ENCODE measurements at places on chromosomes 12 and 14.

DNA sequence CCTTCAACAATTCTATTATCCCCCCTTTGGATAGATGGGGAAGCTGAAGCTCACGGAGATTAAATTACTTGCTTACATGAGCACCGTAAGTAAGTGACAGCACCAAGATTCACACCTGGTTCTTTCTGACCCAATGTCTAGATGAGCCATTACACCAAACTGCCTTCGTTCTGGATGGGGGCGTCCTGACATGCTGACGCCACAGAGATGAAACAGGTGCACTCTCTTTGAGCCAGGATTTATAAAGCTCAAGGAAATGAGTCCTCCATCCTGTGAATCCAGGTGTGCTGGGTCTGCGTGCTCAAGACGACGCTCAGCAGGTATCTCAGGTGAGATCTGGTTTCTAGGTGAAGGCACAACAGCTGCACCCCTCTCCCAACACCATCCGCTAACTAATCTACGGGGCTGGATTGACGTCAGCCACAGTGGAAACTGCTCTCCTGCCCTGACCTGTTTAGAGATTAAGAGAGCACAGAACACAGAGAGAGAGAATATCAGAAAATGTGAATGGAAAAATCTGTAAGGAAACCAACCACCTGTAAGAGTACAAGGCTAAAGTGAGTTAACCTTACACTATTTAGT lies 61.6 kb downstream of the KSR2 start:
- no peak for DNase-seq

DNA sequence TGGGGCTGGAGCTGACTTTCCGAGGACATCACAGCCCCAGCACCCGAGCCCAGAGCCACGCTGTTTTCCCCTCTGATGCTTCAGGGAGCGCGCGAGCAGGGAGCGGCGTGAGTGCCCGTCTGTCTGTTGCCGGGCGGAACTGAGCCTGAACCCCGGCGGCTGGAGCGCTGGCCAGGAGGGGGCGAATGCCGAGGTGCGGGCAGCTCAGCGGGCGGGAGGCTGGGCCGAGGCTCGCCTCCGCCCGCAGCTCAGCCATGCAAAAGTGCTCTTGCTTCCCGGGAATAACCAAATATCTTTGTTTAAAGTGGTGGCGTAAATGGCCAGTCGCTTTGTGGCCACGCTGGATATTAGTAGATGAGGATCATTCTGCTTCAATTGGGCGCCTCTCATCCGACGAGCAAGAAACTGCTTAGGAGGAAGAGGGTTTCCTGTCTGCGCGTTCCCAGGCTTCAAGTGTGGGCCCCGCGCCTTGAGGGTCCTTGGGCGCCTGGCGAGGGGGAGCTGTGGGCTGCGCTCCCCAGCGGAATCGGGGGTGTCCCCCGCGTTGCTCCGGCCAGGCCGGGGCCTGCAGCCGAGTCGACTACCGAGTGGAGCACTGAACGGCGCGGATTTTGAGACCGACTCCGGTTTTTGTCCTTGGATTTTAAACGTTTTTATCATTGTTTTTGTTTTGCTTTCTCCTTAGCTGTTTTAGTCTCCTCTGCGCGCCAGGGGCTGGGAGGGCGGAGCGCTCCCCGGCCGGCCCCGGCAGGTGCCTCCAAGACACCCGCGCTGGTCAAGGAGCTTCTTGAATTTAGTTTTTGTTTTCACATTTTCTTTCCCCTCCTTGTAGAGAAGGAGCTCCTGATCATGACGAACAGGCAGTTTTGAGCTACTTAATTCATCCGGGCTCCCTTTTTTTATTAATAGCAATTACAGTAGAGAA lies 831 bp upstream of the NKX2-1 start:
- no peak for DNase-seq

- DNase-seq = no peak
Observed at GRCh38 chr12:81610955-81611889, 147.9 kb downstream of the PPFIA2 start.

GRCh38 chr12:25996677-25997076 lies 38.2 kb downstream of the RASSF8 start:
- no peak for DNase-seq

DNA sequence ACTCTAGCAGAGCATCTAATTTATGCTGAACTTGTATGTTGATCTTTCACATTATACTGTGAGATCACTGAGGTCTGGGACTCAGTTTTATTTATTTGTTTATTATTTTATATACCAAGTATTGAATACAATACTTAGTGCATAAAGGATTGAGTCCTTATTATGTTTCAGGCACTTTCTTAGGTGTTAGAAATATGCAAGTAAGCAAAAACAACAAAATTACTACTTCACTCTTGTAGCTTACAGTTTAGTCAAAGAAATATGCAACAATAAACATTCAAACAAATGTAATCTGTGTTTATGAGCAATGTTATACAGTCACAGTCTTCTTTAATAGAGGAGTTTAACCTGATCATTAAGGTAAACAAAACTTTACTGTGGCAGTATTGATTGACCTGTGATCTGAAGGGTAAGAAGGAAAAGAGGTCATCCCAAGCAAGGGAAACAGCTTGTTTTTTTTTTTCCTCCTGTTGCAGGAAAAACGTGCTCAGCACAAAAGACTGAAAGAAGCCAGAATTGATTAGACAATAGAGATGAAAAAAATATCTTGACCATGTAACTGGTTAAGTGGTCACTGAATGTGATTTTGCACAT lies 990.7 kb downstream of the TRHDE start:
- DNase-seq = no peak

GRCh38 chr12:64065881-64066451 lies 156.1 kb downstream of the KICS2 start:
- no peak for DNase-seq

GRCh38 chr12:110501399-110501751 lies 536 bp downstream of the VPS29 start:
- DNase-seq = peak; percentile 45

DNA sequence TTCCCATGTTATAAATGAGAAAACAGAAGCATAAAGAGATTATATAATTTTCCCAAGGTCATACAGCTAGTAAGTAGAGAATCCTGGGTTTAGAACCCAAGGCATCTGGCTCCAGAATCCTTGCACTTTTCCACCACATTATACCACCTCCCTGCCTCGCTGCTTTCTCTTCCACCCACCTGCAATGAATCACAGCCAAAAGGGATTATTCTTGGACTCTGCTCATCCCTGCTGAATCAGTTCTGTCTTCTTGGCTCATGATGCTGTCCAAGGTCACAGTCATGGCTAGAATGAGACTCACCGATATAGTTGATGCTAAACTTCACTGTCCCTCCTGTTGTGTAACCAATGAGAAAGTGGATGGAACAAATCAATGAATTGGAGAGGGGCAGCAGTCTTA lies 356.6 kb downstream of the FUT8 start:
- DNase-seq = no peak

GRCh38 chr14:69079188-69079742 lies 73.7 kb downstream of the DCAF5 start:
- DNase-seq = no peak

DNA sequence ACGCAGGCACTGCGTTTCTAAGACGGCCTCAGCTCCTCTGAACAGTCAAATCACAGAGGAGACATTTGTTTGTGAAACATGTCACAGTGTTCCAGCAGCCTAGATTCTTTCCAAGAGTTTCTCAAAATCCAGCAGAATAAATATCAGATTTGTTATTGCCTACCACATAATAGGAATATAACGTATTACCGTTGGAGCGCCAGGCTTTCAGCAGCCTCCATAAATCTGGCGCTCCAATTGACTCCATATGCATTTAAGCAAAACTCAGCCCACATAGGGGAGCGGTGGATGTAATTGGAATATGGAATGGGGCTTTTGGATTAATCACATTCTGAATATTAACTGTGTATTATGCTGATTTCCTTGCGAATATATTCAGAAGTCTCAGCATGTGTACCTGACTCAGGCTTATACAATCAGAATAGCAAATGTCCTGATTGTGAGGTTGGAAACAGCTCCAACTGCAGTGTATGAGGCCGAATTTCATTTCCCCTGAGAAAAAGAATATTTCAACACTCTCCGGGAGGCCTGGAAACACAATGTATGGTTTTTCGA lies 174.0 kb downstream of the ASCL4 start:
- DNase-seq = no peak

- no peak for DNase-seq
Observed at GRCh38 chr12:5294274-5295070, 137.4 kb upstream of the NTF3 start.

- DNase-seq = no peak
Observed at GRCh38 chr14:104356738-104357688, 218.6 kb downstream of the KIF26A start.
